ENCODE measurements at places on chromosomes 6 and 20.

GRCh38 chr20:34978092-34978744 lies 22.6 kb downstream of the MYH7B start:
- no peak for DNase-seq

- DNase-seq = no peak
These were observed 118.4 kb downstream of the SASH1 start for GRCh38 chr6:148460876-148461646.

GRCh38 chr6:159134701-159135364 lies 34.4 kb upstream of the FNDC1 start:
- DNase-seq = peak; percentile 50

GRCh38 chr6:132218059-132218696 lies 183.1 kb downstream of the MOXD1 start:
- peak; percentile 13 for DNase-seq

GRCh38 chr6:144087789-144088426 lies 7.5 kb downstream of the SF3B5 start:
- DNase-seq = peak; percentile 41

- no peak for DNase-seq
These were observed 12.9 kb downstream of the BTN2A1 start for GRCh38 chr6:26470643-26471042.

DNA sequence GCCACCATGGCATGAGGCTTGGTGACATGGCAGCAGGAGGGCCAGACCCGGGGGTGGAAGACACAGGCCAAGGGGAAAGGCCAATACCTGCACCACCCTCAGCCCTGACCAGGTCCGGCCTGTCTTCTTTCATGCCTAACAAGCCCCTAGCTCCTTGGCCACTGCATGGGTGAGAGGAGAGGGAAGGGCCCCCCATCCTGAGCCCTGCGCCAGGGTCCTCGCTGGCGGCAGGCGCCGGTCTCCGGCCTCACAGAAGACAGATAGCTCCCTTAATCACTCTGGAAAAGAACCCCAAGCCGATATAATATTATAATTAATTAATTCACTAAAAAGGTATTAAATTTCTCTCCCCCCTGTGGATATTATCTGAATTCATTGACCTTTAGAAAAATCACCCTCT lies 41.4 kb downstream of the MDFI start:
- DNase-seq = no peak

DNA sequence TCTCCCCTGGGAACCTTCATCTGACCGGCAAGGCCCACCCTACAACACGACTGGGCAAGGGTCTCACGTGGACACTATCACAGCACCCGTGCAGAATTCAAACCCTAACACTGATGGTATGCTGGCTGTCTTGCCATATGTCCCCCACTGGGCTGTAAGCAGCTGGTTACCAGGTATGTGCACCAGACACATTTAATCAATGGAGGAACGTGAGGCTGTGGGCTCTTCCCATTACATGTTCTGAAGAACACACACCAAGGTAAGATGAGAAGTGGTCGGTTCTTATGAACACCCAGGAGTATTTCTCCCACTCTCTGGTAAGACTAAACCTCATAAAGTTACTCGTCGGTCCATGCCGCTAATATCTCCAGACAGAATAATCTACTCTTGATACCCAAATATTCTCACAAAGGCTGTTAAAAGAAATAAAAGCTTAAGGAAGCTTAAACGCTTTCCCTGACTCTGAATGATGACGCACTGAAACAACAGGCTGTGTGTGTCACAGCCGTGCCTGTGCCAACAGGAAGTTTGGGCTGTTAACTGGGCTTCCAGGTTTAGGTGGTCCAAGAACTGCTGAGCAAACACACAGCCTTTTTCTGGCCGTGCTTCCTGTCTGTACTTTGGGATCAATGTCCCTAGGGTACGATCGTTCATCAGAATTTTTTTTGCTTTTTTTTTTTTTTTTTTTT lies 75.3 kb downstream of the SLC23A2 start:
- no peak for DNase-seq

DNA sequence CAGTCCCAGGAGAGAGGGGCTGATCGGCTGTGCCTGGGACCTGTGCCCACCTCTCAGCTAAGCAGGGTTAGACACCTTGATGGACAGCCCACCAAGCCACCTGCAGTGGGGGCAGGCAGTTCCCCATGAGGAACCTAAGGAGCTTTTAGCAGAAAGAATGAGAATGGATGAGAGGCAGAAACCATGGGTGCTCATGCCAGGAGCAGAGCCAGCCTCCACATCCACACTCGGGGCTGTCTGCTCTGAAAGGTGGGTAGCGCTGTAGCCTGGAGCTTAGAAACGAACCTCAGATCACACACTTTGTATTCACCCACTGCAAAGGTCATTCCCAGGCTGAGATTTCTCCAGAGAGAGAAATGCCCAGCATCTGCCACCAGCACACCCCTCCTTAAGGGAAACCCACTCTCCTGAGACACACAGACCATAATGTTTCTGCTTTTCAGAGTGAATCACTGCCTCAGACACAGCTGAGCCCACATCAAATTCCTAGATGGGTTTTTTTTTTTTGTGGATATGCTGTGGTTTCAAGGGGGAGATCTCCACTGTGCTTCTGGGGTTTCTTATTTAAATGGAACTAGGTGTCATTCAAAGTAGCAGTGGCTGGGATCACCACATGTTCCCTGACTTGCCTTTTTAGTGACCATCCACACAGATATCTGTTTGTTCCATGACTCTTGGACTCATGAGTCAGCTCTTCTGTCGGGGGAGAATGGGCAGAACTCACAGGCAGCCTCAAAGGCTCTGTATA lies 218.9 kb downstream of the EYA2 start:
- no peak for DNase-seq

GRCh38 chr20:48948612-48949011 lies 27.1 kb downstream of the ARFGEF2 start:
- DNase-seq = no peak

DNA sequence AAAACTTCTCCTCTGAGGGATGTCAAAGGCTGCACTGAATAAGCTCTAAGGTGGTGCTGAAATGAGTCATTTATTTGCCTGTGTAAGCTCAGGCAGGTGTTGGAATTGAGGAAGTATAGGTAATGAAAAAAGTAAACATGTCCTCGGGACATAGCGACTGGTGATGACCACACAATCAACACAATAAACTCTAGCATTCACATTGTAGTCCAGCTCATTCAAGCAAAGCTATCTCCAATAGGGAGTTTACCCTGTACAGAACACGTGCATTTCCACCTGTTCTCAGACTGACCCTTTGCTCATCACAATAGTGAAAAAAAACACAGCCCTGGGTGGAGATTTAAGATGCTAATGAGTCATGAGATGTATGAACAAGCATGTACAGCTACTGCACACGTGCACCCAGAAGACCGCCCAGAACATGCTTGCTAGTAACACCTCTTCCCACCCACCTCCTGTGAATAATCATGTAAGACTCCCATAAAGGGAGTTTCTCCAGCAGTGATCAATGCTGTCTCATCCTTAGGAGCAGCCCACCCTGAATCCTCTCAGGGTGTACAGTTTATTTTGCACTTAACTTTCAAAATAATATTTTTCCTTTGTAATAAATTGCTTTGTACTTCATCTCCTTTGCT lies 33.0 kb upstream of the POU5F1 start:
- peak; percentile 85 for DNase-seq

DNA sequence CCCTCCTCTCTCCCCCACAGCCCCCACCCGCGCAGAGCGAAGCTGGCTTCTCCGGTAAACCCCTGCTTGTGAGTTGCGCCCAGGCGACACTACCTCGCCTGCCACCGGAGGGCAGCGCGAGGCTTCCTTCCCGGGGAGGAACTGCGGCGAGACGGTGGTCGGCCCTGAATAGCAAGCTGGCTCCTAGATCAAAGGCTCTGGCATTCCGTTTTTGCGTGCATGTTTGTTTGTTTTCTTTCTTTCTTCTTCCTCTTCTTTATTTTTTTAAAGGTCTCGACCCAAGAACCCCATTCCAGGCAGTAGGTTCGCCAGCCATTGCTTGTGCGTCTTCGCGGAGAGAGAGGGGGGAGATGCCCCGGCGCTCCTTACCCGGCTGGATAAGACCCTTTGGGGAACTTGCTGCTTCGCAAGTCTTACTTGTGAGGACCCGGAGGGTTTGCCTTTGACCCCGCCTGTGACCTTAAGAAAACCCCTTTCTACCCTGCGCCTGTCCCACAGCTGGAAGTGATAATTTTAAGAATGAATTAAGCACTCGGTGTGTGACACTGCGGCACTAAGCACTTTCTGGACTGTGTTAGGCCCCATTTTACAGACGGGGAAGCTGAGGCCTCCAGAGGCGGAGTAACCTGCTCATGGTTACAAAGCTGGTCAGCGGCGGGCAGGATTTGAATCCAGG lies 92.7 kb upstream of the SIRPA start:
- DNase-seq = no peak

DNA sequence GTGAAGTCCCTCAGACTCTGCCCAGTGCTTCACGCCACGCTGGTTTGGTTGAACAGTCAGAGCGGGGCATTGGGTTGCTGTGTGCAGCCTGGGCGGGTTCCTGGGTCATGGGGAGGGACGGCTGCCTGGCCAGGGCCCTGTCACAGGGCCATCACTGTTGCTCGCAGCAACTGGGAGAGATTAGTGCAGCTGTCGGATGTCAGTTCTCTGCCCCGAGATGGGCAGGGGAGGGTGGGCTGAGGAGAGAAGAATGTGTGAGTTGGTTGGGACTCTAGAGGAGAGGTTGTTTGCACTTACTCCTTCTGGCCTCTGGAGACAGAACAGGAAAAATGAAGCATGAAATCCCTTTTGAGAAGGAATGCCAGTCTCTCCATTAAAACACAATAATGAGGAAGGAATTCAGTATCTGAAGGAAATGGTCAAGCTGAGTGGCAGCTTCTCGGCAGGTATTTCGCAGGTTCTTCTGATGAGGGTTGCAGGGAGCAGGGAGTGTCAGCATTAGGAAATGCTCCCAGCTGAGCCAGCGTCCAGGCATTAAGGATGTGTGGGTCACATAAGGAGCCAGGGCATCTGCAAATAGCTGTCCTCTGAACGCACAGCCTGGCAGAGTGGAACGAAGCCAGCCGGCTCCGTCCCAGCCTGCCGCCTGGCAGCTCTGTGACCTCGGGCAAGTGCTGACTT lies 95.9 kb downstream of the SSR1 start:
- no peak for DNase-seq

- no peak for DNase-seq
These were observed 478.7 kb downstream of the HTR1B start for GRCh38 chr6:76984572-76984971.

- no peak for DNase-seq
These were observed 243.7 kb downstream of the TFAP2C start for GRCh38 chr20:56872620-56873458.

DNA sequence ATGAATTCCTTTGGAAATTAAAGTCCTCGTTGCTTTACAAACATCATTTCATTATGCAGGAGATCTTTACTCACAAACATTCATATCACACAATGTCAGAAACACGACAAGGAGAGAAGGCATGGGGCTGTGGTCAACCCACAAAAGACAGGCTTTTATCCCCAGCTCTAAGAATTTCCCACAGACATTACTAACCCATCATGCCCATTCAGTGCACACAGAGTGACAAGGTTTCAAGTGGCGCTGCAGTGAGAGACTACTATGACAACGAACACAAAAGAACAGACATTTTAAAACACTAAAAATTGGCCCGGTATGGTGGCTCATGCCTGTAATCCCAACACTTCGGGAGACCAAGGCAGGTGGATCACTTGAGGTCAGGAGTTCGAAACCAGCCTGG lies 579.8 kb upstream of the AGPAT4 start:
- DNase-seq = no peak

DNA sequence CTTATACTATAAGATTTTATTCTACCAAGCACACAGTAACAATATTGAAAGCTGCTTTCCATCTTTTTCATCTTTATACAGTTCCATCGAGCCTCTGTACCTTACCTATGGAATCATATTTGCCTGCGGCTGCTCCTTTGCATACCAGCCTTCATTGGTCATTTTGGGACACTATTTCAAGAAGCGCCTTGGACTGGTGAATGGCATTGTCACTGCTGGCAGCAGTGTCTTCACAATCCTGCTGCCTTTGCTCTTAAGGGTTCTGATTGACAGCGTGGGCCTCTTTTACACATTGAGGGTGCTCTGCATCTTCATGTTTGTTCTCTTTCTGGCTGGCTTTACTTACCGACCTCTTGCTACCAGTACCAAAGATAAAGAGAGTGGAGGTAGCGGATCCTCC lies 89.8 kb downstream of the SLC16A10 start:
- no peak for DNase-seq

GRCh38 chr6:81929828-81930227 lies 177.3 kb upstream of the TENT5A start:
- DNase-seq = no peak

DNA sequence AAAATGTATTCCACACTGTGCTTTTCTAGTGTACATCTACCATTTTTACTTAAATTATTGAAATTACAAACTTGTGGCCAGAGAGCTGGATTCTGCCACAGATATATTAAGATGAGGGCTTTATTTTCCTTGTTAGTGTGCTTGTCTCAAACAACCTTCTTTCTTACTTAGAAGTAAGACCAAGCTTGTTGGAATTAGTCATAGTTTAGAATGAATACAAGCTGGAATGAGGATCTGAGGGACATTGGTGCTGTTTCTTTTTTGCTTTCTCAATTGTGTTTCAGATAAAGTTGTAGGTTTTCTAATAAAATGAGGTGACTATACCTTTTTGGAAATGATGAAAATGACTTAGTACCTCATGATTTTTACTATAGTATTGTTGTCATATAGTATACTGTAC lies 40.3 kb downstream of the UBR2 start:
- DNase-seq = no peak

- DNase-seq = no peak
These were observed 107.7 kb upstream of the SCP2D1 start for GRCh38 chr20:18705910-18706309.

GRCh38 chr6:109370792-109371191 lies 11.5 kb downstream of the CD164 start:
- DNase-seq = no peak

- peak; percentile 67 for DNase-seq
These were observed 7.2 kb downstream of the PRDM13 start for GRCh38 chr6:99613705-99614429.

DNA sequence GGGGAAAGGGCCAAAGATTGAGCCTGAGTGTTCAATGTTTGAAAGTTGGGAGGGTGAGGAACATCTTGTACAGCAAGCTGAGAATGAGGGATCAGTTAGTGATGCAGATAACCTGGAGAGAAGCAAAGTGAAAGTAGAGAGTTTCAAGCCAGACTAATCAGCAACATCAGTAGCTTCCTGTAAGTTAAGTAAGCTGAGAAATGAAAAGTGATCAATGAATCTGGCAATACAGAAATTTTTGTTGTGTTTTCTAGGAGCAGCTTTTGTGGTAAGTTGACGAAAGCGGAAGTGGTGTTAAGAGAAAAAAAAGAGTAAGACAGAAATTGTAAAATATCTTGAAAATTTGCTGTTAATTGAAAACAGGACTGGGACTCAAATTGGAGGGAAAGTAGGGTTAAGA lies 855.5 kb upstream of the MAP3K7 start:
- DNase-seq = no peak

GRCh38 chr6:165545806-165546205 lies 117.2 kb downstream of the PDE10A start:
- DNase-seq = no peak

DNA sequence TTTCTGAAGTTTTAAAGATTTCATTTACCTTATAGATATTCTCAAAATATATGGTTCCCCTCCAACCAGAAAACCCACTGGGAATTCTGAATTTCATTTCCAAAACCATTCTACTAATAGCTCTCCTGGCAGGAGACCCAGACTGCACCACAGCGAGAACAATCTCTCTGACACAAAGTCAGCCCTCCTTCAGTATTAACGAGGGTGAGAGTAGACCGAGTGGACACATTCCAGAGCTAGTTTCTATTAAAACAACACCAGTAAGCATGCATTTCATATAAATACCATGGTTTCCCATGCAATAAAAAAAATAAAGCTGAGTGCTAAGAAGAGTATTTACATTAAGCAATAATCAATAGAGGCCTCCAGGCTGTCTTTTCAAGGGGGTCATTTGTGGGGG lies 899.6 kb upstream of the SLC35B3 start:
- DNase-seq = no peak

- DNase-seq = no peak
These were observed 198.6 kb downstream of the MMUT start for GRCh38 chr6:49264496-49264895.
